ENCODE measurements at places on chromosomes 7 and 10. TPM values are rescaled to one million over a fixed set of nuclear protein-coding genes. Genes with fewer than 3 reads are reported as not detected.

GRCh38 chr7:2074691-2075090 lies 158.1 kb downstream of the MAD1L1 start:
- no peak overlapping the region for H3K27ac ChIP-seq
- no peaks in the 10 kb centered on the region for H3K27me3 ChIP-seq
- peaks cover 48% of the 10 kb centered on the region for H3K4me1 ChIP-seq
- no peak for DNase-seq
- no peaks in the 10 kb centered on the region for H3K36me3 ChIP-seq

The FRAT2 gene
- total RNA-seq: 31.5 TPM

DNA sequence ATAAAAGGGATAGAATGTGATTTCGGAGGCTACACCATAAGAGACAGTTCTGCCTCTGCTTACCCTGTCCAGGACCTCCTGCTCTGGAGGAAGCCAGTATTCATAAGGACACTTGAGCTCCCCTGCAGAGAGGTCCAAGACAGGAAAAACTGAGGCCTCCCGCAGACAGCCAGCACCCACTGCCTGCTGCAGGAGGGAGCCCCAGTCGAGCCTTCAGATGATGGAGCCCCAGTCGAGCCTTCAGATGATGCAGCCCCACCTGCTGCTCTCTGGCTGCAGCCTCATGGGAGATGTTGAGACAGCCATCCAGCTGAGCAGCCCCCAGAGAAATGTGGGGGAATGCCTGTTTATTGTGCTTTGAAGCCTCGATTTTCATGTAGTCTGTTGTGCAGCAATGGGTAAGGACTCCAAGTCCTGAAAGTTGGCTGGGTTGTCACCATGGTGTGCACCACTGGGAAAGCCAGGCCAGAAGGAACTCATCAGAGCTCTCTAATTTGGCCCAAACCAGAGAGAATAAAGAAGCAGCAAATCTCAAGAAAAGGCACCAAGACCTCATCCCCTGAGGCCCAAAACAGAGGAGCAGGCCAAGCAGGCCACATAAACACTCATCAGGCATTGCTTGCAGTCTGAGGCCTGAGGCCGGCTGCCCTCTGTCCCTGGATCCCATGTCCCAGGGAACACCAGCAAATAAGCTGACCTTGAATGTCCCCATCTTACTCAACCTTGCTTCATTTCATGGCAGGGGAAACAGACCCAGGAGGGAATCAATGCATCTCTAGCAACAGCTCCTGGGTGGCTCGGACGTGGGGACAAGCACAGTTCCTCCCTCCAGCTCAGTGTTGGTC lies 30.9 kb downstream of the CALML5 start:
- no peak overlapping the region for H3K27ac ChIP-seq
- H3K4me1 ChIP-seq: no peaks in the 10 kb centered on the region
- no peaks in the 10 kb centered on the region for H3K36me3 ChIP-seq
- no peak for DNase-seq

The CRTAC1 gene
- not detected for total RNA-seq

- H3K27me3 ChIP-seq: no peaks in the 10 kb centered on the region
- H3K36me3 ChIP-seq: no peaks in the 10 kb centered on the region
- no peak overlapping the region for H3K4me3 ChIP-seq
- no peak overlapping the region for H3K27ac ChIP-seq
- DNase-seq: no peak
Measured at GRCh38 chr7:36994456-36995112, 270.3 kb upstream of the AOAH start.

- DNase-seq: no peak
- H3K27ac ChIP-seq: no peak overlapping the region
- no peaks in the 10 kb centered on the region for H3K4me1 ChIP-seq
- H3K4me3 ChIP-seq: no peak overlapping the region
Measured at GRCh38 chr10:118937226-118937625, 92.3 kb upstream of the NANOS1 start.

GRCh38 chr10:74244097-74244685 lies 93.2 kb downstream of the ADK start:
- H3K4me1 ChIP-seq: no peaks in the 10 kb centered on the region
- DNase-seq: peak; percentile 51
- H3K36me3 ChIP-seq: peaks cover 13% of the 10 kb centered on the region
- H3K27me3 ChIP-seq: no peaks in the 10 kb centered on the region

DNA sequence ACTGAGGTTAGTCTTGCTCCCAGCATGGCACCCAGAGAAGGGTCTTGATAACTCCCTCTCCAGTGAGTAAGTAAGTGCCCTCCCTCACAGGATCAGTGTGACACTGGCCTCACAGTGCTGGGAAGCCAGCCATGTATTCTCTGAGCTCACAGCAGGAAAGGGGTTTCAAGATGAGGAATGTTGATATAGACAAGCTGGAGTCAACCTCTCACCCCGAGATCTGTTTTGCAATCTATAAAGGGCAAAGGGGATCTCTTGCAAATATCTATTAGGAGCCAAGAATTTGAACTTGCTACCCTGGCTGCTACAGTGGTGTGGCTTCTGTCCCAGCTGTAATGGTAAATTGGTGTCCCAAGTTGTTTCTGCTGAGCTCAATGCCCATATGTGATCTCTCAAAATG lies 70.2 kb upstream of the ADAM12 start:
- no peak for DNase-seq
- no peaks in the 10 kb centered on the region for H3K4me1 ChIP-seq
- no peaks in the 10 kb centered on the region for H3K27me3 ChIP-seq
- no peak overlapping the region for H3K27ac ChIP-seq
- H3K36me3 ChIP-seq: no peaks in the 10 kb centered on the region

DNA sequence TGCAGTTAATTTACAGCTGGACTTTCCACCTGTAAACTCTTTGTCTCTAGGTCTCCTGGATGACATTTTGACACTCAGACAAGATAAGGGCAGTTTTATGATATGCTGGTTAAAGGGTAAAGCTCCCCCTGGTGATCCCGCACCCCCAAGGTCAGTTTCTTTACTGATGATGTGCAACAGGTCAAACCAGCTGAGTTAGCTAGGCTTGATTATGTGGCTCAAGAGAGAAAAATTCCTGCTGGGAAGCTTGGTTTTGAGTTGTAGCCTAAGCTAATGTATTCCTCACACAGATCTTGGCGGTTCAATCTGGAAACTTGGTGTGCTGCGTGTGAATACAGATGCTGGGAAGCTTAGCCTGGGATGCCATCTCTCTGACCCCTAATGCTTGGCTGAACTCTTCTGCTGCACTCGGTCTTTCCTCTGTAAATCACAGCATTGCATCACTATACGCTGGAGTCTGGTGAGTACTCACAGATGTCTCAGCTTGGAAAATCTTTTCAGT lies 11.4 kb upstream of the AKR1D1 start:
- H3K27me3 ChIP-seq: no peaks in the 10 kb centered on the region
- no peaks in the 10 kb centered on the region for H3K36me3 ChIP-seq
- DNase-seq: no peak
- no peak overlapping the region for H3K27ac ChIP-seq

The RBP3 gene
- not detected for total RNA-seq
